ENCODE measurements at places on chromosomes 7 and 10.

GRCh38 chr10:108736111-108736510, 1187.2 kb downstream of the XPNPEP1 start:
- no peak for DNase-seq

GRCh38 chr10:116076621-116077020, 196.4 kb downstream of the GFRA1 start:
- DNase-seq = no peak

GRCh38 chr10:91043173-91043910, 122.5 kb upstream of the ANKRD1 start:
- DNase-seq = peak; percentile 59

GRCh38 chr7:140675726-140676125, 3.0 kb downstream of the ADCK2 start:
- DNase-seq = no peak

GRCh38 chr10:125023255-125023654, 81.3 kb downstream of the ZRANB1 start:
- DNase-seq = no peak

DNA sequence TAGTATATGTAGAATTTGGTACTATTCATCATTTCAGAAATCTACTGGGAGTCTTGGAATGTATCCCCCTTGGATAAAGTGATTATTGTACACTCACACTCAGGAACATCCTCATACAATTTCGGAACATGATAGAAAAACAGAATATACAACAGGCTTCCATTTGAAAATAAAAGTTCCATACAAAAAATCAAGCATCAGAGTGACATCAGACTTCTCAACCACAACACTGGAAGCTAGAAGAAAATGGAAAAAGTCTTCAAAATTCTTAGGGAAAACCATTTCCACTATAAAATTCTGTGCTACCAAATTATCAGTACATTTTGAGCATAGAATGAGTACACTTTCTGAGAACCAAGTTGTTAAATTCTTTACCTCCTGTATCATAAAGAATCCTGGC, 8.8 kb downstream of the LYZL1 start:
- no peak for DNase-seq

GRCh38 chr7:151010307-151011096, 13.8 kb downstream of the ATG9B start:
- DNase-seq = no peak

GRCh38 chr7:36015733-36016132, 137.3 kb upstream of the EEPD1 start:
- DNase-seq = no peak

GRCh38 chr10:6716516-6716915, 136.4 kb upstream of the PRKCQ start:
- no peak for DNase-seq

- DNase-seq = no peak
Observed at GRCh38 chr10:20614911-20615310, 282.2 kb downstream of the NEBL start.

GRCh38 chr10:73183667-73184281, 15.9 kb downstream of the FAM149B1 start:
- DNase-seq = no peak

- no peak for DNase-seq
Observed at GRCh38 chr10:131207176-131207575, 104.3 kb downstream of the TCERG1L start.

- no peak for DNase-seq
Observed at GRCh38 chr10:118255355-118255754, 86.8 kb downstream of the FAM204A start.

GRCh38 chr7:116380025-116380424, 119.5 kb upstream of the CAV2 start:
- no peak for DNase-seq

- DNase-seq = no peak
Observed at GRCh38 chr10:96756111-96756903, 36.0 kb upstream of the PIK3AP1 start.

DNA sequence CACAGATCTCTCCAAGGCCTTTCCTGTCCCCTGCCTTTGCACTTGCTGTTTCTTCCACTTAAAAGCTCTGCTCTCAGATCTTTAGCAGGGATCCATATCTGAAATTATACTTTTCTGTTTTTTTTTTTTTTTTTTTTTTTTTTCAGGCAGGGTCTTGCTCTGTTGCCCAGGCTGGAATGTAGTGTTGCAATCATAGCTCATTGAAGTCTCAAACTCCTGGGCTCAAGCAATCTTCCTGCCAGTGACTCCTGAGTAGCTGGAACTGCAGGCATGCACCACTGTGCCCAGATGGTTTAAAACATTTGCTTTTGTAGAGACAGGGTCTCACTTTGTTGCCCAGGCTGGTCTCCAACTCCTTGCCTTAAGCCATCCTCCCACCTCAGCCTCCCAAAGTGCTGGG, 5.0 kb upstream of the TSPAN15 start:
- DNase-seq = no peak

- DNase-seq = no peak
Observed at GRCh38 chr10:111874576-111874975, 309.0 kb downstream of the GPAM start.

DNA sequence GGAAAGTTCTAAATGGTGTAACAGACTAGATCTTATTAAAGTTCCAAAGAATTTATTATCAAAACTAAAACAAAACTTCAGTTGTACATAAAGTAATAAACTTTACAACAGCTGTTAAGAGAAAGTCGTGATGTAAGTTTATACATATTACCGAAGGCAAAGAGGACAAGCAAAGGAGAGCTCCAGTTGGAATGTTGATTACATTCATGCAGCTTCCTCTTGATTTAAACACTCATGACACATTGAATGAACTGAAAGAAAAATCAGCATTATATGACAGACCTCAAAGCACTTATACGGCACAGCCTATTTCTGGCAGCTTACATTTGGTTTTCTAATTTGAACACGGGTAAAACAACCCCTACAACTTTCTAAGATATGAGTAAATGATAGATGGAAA, 13.6 kb downstream of the SRI start:
- no peak for DNase-seq

DNA sequence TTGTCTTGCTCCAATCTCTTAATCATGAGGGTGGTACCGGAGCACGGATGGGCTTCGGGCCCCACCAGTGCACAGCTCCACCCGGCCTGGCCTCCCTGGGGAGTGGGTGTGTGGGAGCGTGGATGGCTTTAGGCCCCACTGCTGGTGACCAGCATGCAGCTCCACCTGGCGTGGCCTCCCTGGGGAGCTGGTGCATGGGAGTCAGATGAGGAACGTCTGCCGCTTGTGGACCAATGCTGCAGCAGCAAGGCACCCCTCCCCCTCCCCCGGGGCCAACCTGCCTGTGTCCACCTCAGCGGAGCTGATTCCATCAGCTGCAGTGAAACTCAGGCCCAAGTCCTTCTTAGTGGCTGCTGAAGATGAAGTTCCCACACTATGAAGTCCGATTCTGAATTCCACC, 511.4 kb downstream of the PTPRN2 start:
- no peak for DNase-seq

DNA sequence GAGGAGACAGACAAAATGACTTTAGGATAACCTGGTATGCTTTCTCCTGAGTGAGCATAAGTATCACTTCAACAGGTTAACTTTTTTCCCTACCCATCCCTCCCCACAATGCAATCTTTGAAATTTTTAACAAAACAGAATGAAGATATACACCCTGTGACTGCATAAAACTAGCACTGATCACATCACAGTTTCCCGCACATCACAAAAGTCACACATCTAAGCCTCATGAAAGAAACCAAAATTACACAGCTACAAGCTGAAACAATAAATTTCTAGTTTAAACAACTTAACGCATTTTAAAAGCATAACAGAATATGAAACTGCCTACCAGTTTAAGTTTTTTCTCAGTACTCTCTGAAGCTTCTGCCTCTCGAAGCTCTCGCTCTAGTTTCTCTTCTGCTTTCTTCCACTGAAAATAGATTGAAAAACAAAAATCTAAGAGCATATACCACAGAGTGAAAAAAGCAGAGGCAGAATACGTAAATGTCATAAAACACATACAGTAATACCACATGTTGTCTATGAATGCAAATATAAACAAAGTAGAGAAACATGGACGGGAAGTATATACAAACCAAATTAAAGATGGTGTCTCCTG, 18.1 kb downstream of the NOC3L start:
- no peak for DNase-seq

GRCh38 chr10:17380016-17380415, 74.4 kb downstream of the ST8SIA6 start:
- no peak for DNase-seq

- no peak for DNase-seq
Observed at GRCh38 chr7:146713934-146714333, 597.3 kb downstream of the CNTNAP2 start.

- no peak for DNase-seq
Observed at GRCh38 chr7:36651404-36651803, 72.9 kb downstream of the AOAH start.

GRCh38 chr10:81915504-81915897, 40.5 kb downstream of the NRG3 start:
- DNase-seq = no peak

DNA sequence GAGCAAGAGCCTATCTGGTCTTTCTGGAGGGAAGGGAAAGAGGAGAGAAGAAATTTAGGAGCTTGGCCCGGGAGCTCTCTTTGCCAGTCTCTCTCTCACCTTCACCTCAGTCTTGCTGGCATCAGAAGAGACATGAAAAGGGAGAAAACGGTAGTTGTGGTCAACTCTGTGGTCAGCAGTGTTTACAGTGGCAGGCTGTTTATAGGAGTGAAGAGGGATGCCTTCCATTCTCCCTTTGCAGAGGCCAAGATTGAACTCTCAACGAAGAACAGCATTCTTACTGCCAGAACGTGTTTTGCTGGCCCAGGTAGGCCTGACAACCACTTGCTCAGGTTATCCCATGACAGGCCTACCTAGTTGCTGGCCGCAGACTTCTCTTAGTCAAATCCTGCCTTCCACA, 133.3 kb downstream of the CCDC3 start:
- no peak for DNase-seq

DNA sequence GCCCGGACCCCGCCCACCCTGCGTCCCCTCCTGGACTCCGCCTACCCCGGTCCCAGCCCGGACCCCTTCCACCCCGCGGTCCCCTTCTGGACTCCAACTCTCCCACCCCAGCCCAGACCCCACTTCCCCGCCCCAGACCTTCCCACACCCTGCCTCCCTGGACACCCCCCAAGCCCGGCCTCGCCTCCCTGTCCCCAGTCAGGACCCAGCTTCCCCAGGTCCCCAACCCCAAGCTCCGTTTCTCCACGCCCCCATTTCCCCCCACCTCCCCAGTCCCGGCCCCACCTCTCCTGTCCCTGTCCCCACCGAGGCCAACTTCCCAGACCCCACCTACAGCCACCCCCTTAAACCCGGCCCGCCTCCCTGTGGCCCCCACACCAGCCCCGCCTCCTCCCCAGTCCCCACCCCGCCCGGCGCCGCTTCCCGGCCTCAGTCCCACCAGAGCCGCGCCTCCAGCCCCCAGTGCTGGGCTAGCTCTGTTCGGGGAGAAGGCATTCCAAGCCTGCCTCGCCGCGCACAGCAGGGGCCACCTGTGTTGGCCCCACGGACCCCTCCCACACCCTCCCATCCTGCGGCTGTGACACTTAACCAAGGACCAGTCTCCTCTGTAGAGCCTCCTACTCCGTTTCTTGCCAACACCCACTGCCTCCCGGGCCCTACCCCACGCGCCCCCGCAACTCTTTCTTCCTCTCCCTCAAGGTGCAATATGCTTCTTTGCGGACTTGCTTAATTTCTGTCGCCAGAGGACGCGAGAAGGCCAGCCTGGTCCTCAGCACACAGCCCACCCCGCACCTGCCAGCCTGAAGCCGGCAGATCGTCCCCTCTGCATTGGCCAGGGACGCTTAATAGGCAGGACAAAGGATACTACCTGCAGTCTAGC, 736 bp upstream of the ITIH5 start:
- DNase-seq = no peak

GRCh38 chr10:36423821-36424248, 701.6 kb upstream of the ANKRD30A start:
- DNase-seq = no peak

- no peak for DNase-seq
Observed at GRCh38 chr7:20510573-20510900, 104.9 kb upstream of the ABCB5 start.

DNA sequence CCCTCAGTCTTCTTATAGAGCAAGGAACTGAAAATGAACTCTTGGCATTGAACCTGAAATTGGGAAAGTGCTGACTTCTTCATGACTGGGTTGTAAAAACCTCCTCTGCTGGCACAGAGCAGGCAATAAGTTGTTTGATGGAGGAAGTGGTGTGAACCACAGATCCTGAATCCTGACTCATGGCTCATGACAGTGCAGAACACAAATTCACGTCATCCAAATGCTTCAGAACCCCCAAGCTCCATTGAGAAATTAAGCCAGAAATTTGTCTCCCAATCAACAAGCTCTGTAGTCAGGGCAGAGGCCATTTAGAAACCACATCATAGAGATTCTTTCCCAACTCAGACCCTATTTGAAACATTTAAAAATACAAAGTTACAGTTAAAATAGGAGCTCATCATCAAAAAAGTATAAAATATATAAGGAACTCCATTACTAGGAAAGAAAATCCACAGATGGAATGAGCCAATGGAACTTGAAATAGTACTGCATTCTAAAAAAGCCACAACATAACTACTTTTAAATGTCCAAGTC, 10.3 kb upstream of the STK17A start:
- peak; percentile 95 for DNase-seq

DNA sequence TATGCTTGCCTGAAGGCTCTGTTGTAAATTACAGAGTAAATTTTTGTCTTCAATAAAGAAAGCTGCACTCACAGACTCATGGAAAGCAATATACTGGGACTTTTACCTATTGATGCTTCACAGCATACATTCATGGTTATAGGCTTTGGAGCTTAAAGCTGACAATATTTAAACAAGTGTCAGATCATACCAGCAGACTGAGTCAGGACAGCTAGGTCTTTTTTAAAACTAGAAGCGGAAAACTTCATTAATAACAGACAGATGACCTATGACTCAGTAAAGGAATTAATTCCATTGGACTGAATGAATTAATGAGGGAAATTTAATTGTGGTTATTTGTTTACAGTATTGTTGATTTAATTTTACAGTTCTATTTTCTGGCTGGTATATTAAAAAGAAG, 165.8 kb upstream of the DGKB start:
- no peak for DNase-seq

DNA sequence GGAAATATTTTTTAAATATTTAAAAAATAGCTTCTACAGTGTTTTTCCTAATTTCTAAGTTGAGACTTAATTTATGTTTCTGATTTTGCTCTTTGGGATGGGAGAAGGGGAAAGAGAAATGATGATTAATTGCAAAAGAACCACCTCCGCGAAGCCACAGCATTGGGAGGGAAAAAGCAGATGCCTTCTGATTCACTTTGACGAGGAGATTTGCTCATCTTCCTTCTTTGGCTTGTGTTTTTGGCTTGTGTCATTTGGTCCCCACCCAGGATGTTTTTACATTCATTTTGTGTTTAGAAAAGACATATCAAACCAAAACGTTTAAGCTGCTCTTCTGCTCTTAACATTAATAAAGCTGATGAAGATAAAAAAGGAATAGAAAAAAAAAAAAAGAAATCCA, 121.7 kb downstream of the MACC1 start:
- no peak for DNase-seq

- DNase-seq = peak; percentile 62
Observed at GRCh38 chr10:13882119-13882711, 295.4 kb downstream of the PRPF18 start.

- DNase-seq = no peak
Observed at GRCh38 chr7:39745320-39745719, 121.9 kb downstream of the RALA start.

All from hematopoietic multipotent progenitor cell treated with erythropoietin and hydrocortisone succinate and interleukin-3 and kit ligand, for 4 days (in vitro differentiated cells).